ENCODE measurements at places on chromosomes 5 and 9. TPM values are rescaled to one million over a fixed set of nuclear protein-coding genes. Genes with fewer than 3 reads are reported as not detected.

Gene GFRA3
- 0.27 TPM for total RNA-seq

Gene ALDH7A1
- 132 TPM for total RNA-seq

- no peak for DNase-seq
Measured at GRCh38 chr9:87427851-87428506, 69.7 kb upstream of the DAPK1 start.

DNA sequence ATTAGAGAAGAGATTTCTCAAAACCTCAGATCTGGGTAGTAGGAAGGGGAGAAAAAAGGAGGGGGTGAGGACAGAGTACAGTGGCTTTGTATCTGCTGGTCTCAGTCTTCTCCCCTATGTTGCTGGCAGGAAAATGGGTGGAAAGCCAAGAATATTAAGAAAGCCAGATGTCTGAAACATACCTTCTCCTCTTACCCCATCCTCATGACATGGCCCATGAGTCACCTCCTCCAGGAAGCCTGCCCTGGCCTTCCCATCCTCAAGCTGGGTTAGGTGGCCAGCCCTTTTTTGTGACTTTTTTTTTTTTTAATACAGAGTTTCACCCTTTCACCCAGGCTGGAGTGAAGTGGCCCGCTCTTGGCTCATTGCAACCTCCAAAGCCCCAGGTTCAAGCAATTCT is 61.8 kb downstream of the ABCA1 start:
- DNase-seq: no peak

Gene TRIP13
- 33.0 TPM for total RNA-seq

- no peak for DNase-seq
Measured at GRCh38 chr5:118882666-118883065, 105.7 kb downstream of the DTWD2 start.

- DNase-seq: no peak
Measured at GRCh38 chr9:19162956-19163355, 35.7 kb upstream of the PLIN2 start.

GRCh38 chr5:59828623-59829022 is 64.9 kb downstream of the PDE4D start:
- DNase-seq: no peak

DNA sequence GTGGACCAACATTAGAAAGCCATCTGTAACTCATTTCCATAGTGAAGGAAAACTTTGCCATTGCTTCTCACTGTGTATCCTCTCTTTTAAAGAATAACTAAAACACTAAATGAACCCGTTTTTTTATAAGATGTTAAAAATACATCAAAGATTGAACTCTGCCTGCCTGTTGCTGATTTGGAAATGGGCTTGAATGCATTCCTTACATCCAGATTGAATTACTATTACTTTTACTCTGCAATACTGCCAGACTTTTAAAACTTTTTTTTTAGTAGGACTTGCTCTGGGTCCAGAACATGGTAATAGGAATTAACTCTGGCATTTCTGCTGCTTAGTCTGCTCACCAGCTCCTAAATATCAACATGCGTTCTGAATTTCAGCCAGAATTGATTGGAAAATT is 176.8 kb upstream of the PAPPA start:
- no peak for DNase-seq

DNA sequence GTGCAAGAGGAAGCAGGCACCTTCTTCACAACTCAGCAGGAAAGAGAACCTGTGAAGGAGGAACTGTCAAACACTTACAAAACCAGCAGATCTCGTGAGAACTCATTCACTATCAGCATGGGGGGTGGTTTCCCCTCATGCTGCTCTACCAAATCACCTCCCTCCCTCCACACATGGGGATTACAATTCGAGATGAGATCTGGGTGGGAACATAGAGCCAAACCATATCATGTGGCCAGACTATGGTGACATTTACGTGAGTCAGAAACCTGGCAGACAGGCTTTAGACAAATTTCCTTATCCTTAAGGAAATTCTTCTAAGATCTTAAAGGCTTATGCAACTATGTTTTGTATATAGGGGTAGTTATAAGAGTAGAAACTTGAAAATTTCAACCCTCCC is 8.7 kb upstream of the AOPEP start:
- no peak for DNase-seq

DNA sequence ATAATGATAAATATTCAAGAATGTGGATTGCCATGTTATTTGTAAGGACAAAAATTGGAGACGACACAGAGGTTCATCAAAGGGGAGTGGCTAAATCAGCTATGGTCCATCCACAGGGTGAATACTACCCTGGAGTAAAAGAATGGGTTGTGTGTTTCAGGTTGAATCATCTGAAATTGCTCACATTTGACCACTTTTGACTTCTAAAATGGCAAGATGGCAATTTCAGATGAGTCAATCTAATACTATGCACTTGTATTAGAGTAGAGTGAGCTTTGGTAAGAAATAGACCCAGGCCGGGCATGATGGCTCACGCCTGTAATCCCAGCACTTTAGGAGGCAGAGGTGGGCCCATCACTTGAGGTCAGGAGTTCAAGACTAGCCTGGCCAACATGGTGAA is 131.8 kb downstream of the GAPVD1 start:
- no peak for DNase-seq

DNA sequence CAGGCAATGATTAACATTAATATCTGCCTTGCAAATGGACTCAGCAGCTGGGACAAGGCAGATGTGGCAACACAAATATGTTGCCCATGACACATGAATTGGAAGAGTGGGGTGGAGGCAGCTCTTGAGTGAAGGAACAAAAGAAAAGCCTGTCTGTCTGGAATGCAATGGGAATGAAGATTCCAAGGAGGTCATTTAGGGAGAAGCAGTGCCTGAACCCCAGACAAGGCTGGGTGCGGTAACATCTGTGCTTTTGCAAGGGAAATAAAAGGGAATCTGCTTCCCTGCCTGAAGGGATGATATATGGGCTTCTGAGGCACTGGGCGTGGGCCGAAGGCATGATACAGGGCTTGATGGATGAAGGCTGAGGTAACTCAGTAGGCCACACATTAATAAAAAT is 94.1 kb upstream of the TRIM32 start:
- no peak for DNase-seq
